NCI-H524 (cell line): ENCODE measurements at places on chromosomes 11 and 22.

- no peak for DNase-seq
Observed at GRCh38 chr11:16261836-16262644, 94.3 kb downstream of the SOX6 start.

- DNase-seq = no peak
Observed at GRCh38 chr22:38078046-38078840, 5.7 kb downstream of the SLC16A8 start.

DNA sequence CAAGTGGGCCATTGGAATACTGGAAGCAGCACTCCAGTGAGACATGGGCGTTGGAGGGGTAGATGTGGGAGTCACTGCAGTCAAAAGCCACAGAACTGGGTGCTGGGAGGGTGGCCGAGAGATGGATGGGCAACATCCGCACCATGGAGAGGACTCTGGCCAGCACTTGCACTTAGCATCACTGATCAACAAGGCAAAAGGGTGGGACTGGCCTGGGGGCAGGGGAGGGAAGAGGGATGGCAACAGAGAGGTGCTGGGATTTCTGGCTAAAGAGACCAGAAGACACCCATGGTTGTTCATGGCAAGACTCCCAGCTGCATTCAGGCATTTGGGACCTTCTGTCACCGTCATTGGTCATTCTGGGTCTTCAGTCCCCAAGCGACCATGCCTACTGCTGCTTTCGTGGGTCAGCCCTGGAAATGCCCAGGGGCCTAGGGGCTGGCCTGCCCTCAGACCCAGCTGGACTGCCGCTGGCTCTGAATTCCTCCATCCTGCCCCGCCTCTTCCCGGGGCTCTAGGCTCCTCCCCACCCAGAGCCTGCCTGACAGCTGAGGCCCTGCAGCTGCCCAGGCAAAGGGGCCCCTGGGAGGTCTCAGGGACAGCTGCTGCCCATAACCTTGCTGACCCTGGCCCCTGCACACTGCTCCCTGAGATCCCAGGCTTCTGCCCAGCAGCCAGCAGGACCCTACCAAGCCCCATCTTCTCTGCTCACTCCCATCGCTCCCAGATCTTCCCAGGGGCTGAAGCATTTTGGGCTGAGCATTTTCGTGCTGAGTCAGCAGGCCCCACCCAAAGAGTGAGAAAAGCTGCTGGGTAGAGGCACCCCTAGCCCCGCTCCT, 13.0 kb upstream of the CDC42EP2 start:
- no peak for DNase-seq

DNA sequence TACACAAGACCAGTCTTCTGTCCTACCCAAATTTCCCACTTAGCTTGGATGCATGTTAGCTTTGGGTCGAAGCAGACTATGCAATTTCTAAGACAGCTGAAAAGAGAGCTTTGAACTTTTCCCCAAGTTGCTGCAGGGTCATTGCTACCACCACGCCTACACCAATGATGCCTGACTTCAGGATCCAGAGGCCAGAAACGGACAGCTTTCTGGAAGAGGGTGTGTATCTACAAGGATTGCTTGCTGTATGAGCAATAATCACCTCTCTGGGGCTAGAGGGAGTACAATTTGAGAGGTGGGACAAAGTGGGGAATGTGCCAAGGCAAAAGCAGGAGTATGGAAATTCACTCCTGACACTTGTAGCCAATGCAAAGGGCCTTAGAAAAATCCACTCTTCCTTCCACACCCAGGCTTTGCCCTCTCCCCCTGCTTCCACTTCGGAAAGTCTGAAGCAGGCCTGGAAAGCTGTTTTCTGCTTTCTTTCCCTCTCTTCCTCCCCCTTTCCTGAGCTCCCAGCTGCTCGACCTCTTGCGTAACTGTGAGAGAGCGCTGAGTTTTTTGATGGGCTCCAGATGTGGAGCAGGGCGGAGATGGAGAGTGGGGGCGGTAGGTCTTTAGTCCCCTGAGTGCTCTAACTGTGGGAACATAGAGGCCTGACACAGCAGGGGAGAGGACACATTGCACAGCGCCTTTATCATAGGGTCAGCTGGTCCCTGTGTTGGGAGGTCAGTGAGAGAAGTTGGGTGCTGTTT, 2.1 kb upstream of the PHLDB1 start:
- DNase-seq = no peak

DNA sequence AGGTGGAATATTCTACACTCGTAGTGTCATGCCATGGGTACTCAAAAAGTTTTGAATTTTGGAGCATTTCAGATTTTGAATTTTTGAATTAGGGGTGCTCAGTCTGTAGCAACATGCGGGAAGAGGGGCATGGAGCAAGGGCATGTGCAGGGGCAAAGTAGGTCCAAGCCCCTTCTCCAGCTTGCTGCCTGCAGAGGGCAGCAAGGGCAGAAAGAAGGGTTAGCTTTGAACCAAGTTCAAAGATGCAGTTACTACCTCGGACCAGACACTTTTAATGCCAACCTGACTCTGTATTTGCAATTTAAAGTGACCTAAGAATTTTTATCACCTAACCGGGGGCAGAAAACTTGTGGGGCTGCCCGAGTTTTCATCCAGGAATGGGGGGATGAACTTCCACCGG, 68.2 kb downstream of the CD82 start:
- no peak for DNase-seq

DNA sequence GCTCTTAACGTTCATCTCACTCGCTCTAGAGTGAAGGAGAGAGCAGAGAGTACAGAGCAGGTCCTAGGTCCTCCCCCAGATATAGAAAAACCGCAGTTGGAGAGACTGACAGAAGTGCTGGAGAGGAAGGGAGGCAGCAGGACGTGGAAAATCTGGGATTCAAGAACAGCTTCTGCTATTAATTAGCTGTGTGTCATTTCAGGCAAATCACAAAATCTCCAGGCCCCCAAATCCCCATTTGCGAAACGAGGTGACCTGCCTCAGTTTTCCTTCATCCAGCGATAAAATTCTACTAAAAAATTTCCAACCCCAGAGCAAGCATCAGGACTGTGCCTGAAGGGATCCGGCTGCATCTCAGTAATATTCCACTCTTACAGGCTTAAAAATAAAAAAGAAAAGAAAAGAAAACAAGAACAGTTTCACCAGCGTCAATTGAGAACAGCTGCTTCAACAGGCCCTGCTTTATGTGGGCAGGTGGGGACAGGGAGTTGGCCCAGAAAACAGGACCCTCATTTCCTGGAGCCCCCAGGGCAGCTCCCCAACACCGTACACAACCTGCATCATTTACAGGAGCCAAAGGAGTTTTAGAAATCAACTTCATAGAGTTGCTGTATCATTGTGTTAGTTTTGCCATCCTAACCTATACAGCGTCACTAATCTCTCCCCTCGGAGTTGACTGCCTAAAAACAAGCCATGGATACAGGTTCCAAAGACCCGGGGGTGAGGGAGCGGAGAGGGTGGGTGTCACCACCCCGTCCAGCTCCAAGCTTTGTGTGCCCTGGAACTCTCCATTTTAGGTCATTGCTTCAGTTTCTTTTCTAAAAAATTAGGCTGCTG, 2.3 kb upstream of the MALAT1 start:
- DNase-seq = peak; percentile 42

DNA sequence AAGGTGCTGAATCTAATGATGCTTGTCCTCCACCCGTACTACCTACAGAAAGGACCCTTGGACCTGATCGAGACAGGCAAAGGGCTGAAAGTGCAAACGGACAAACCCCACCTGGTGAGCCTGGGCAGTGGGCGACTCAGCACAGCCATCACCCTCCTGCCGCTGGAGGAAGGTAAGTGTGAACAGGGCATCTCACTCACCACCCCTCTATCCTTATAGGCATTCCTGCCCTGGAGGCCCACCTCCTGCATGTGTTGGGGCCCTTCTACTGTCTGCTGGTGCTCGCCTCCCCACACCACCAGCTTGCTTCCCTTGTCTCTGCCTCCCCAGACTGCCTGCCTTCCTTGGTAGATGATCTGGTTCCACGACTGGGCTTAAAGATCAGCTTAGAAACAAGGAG, 7.1 kb downstream of the PHLDB1 start:
- no peak for DNase-seq

- no peak for DNase-seq
Observed at GRCh38 chr11:73416786-73417185, 40.6 kb downstream of the RELT start.

DNA sequence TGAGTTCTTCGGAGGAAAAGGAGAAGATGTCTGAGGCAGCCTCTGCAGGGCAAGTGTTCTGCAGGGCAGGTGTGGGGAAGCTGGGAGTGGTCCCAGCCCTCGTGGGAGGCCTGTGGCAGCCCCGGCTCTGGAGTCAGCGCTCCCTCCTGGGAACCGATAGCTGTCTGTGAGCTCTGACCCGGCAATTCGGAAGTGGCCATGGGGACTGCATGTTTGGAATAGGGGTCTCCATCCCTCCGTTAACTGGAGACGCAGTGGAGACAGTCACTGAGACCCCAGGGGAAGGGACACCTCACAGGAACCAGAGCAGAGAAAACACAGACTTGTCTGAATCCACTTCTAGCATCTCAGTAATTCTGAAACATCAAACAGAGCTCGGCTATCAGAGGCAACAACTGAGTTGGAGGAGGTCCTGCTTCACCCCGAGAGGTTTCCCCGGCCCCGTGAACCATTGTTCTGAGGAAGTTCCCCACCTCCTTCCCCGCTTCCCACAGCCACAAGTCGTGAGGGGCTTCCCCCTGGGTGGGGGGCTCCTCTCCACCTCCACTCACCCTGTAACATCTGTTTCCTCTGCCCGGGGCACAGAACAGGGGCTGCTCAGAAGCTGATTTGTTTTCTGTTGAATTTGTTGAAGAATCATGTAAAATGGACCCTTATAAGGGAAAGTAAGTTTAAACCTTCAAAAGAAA, 99.6 kb downstream of the BRD1 start:
- DNase-seq = no peak

- no peak for DNase-seq
Observed at GRCh38 chr22:23763579-23763945, 772 bp downstream of the C22orf15 start.

- peak; percentile 80 for DNase-seq
Observed at GRCh38 chr11:44950625-44951476, at the start of gene TP53I11. TP53I11 (minus strand) TSS chr11:44950883; CDS start chr11:44938335, 12,548 bp downstream.

DNA sequence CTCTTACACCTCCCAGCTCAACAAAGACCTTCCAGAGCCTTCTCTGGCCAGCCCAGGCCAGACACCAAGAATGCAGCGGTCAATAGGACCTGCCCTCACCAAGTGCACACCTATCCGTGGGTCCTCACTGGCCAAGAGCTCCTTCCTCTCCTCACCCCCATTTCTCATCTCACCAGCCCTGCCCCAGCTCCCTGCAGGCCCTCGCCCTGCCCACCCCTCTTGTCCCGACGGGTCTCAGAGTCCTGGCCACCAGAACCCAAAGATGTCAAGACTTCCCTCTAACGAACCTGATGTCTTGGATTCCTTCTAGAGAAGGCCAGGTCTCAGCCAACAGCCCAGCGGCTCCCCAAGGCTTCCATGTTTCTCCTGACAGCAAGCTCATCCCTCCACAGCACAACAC, 43.6 kb downstream of the IGF2 start:
- DNase-seq = no peak

DNA sequence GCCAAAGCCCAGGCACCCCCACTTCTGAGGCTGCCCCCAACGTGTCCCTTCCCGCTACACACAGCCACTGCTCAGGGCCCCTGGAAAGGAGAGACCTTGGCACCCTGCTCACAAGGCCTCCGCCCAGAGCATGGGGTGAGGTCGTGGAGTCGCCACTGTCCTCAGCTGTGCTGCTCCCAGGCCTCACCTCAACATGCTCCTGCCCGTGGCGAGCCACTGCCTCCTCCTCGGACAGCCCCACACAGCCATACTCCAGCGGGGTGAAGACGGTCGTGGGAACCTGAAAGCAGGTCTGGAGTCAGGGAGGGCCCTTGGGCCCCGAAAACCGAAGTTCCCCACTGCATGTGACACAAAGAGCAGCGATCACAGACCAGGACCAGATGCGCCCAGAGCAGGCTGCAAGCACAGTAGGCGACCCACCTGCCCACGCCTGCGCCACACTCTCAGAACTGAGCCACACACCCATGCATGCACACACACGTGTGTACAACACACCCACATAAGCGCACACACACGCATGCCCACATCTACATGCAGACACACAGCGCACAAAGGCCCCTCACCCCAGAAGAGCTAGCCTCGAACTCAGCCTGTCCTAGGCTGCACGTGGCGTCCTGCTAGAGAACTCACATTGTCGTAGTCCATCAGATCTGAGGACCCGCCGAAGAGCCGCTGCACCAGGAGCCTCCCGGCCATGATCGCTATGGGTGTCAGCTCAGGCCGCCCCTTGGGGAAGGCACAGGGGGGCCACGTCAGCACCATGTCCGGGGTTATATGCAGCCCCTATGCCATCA, 25.5 kb upstream of the GNB1L start:
- DNase-seq = no peak

DNA sequence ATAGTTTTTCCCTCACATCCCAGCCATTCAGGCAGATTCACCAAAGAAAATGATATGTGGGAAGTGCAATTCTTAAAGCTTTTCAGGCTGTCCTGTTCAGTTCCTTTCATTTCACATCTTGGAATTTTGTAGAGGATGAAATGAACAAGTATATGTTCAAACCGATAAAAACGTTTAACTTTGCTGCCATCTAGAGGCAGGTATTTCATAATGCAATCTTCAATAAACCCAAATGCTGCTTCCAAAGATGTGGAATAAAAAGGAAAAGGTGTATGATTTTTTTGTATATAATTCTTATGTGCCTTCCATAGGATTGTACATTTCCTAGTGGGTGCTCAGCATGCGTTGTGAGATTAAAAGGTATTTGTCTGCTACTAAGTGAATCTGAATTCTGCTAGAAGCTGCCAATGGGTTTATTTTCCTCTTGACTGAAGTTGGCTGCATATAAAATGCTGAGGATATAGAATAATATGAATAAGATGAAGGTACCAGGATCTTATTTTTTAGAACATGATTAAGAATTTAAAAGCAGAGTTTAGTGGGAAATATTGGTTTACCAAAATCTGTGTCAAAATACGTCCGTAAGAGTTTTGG, 199.3 kb downstream of the PGR start:
- DNase-seq = no peak

- peak; percentile 86 for DNase-seq
Observed at GRCh38 chr11:133064152-133064877, 468.0 kb downstream of the OPCML start.

DNA sequence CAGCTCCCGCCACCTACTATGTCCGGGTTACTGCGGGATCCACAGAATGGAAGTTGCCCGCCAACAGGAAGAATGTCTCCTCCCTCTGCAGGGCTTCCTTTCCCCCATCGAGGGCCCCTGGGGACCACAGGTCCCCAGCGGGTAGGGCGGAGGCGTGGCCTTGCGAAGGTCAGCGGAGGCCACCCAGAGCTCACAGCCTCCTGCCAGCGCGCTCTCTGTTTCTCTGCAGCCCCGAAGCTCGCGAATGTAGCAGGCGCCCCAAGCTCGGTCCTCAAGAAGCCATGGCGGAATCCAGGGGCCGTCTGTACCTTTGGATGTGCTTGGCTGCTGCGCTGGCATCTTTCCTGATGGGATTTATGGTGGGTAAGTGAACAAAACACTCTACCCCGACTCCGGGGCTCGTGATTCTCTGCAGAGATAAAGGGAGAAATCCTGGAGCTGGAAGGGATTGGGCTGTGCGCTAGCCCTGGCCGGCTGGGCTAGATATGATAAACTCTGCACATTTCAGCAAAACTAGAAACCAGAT, at the start of gene NAALAD2:
NAALAD2 (plus strand) TSS at position 186 of the 526 bp plus-strand sequence; CDS start at position 282, 96 bp downstream.
- DNase-seq = peak; percentile 51

DNA sequence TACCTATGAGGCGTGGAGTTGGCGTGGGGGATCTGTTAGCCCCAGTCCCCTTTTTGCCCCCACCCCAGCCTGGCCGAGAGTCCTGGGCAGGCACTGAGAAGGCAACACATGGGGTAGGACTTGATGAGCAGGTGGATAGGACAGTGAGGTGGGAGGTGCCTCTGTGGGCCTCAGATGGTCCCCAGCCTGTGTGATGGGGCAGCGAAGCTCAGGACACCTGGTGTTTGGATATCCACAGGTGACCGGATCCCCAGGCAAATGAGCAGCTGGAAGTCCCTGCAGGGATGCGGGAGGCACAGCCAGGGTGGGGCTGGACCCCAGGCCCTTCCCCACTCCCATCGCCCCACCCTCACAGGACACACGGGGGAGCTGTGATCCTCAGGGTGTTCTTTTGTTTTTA, 9.7 kb downstream of the FBLN1 start:
- DNase-seq = no peak
